ENCODE measurements at places on chromosomes 11 and 22.

DNA sequence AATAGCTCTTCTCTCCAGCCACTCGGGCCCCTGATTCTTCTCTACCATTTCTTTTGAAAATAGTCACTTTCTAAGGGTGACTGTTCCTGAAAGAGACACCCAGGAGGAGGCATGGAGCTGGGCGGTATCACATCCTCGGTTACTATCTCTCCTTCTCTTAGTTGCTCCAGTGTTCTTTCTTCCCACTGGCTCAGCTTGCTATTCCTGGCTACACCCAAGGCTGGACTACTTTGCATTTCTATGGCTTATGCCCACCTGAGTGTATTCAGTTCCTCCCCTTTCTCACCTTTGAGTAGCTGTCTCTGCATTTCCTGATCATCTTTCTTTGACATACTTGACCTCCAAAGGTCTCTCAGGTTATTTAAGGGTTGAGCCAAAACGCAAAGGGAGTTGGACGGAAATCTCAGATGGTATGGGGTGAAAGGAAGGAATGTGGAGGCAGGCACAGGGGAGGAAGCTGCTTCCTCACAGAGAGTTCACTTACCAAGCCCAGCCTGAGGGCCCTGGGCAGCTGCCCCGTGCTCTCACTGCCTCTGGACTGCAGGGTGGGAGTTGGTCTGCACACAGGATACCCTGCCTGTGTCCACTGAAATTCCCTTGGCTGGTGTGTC is 155.7 kb downstream of the SNX19 start:
- no peak for DNase-seq

DNA sequence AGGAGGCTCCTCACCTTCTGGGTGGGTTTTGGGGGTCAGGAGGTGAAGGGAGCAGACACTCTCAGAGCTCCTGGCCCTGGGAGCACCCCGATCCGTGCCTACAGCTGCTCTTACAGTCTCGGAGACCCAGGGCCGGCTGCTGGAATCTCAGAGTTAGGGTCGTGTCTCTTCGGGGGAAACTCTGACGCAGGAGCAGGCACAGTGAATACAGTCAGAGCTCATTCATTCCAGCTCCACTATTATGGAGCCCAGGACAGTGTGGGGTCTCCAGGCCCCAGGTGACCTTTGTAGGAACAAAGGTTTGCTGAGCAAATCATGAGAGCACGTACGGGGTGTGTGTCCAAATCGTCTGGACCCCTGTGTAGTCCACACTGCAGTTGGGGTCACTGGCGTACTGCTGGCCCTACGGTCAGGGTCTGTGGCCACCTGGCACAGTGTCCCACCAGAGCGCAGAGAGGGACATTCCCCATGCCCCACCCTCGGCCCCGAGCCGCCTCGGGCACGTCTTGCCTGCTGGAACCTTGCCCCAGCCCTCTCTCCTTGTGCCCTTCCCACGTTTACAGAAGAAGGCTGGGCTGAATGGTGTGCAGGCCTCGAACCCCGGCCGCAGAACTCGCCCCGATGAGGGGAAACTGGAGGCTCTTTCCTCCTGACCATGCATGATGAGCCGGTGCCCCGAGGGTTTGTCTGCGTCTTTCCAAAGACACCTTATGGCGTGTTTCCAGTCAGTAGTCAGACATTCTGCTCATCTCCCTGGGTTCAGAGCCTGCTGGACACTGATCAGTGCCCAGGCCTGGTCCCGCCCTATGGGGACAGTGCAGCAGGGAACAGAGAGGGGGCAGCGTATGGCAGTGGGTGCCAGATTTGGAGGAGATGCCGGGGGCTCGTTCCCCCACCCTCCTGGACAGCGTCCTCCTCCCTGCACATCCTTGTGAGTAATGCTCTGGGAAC is 1166.6 kb downstream of the BRD1 start:
- no peak for DNase-seq

GRCh38 chr11:33387581-33387980 is 130.4 kb downstream of the HIPK3 start:
- DNase-seq, result no peak

- no peak for DNase-seq
These were observed 322.1 kb upstream of the MPPED2 start for GRCh38 chr11:30908272-30908671.

- DNase-seq, result no peak
These were observed 47.1 kb upstream of the PRODH start for GRCh38 chr22:18983120-18983651.

GRCh38 chr11:102757823-102758549 is 22.4 kb downstream of the MMP10 start:
- no peak for DNase-seq

DNA sequence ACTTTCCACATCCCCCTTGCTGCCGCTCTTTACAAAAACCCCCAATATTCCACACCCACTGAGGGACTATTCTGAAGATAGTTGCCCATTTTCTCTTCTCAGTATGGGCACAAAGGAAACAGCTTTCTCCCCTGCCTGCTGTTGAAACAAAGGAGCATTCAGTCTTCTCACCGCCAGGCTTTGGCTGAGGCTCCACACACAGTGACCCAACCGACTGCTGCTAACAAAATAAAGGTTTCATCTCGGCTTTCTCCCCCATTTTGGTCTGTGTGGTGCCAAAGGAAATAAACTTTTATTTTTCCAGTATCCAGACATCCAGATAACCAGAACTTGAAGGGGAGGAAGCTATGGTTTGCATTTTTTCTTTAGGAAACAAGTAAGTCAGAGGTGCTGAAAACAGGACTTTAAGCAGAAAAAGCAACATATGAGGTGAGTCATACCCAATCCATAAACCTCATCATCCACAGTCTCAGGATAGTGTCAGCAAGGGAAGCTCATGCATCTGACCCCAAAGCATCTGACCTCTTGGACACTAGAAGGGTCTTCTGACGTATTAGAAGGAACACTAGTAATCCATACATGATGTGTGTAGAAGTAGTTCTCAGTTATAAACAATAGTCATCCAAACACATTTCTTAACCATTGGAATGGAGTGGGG is 6.4 kb downstream of the CLMP start:
- DNase-seq, result no peak

DNA sequence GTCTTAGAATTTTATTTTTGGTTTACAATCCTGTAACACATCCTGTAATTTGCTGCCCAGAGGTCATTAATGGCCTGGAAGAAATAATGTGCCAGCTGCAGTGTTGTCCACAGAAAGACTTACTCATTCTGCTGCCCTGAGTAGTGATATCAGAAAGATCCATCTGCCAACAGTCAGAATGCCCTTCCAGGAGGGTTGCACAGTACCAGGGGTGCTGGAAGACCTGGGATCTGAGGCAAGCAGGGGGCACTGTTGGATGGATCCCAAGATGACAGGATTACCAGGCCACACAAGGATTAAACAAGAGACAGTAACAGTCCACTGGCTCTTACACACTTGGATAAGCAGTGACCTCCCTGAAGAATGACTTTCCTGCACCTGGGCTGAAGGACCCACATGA is 93.8 kb upstream of the TOP3B start:
- no peak for DNase-seq

DNA sequence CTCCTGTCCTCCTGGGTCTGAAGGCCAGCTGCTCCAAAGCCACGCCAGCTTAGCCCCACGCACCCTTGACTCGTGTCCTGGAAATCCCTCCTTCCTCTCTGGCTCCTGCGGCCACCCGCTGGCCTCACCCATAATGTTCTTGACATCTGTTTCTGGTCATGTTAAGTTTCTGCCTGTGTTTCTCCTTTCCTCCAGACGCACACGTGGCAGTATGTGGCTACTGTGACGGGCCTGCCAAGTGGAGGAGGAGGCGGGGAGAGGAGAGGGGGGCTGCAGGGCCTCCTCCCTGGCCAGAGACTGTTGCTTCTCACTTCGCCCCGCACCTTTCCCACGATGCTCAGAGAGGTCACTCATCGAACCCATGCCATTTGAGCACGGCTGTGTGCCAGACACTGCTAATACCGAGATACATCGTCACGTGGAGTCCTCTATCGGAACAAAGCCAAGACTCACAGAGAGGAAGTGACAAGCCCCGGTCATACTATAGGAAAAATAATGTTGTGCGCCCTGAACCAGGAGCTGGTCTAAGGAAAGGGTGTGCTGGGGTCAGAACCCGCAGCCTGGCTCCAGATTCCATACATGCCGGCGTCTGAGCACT is 11.5 kb downstream of the C1QTNF6 start:
- DNase-seq, result no peak

GRCh38 chr11:10751581-10751940 is 515 bp downstream of the CTR9 start:
- no peak for DNase-seq

DNA sequence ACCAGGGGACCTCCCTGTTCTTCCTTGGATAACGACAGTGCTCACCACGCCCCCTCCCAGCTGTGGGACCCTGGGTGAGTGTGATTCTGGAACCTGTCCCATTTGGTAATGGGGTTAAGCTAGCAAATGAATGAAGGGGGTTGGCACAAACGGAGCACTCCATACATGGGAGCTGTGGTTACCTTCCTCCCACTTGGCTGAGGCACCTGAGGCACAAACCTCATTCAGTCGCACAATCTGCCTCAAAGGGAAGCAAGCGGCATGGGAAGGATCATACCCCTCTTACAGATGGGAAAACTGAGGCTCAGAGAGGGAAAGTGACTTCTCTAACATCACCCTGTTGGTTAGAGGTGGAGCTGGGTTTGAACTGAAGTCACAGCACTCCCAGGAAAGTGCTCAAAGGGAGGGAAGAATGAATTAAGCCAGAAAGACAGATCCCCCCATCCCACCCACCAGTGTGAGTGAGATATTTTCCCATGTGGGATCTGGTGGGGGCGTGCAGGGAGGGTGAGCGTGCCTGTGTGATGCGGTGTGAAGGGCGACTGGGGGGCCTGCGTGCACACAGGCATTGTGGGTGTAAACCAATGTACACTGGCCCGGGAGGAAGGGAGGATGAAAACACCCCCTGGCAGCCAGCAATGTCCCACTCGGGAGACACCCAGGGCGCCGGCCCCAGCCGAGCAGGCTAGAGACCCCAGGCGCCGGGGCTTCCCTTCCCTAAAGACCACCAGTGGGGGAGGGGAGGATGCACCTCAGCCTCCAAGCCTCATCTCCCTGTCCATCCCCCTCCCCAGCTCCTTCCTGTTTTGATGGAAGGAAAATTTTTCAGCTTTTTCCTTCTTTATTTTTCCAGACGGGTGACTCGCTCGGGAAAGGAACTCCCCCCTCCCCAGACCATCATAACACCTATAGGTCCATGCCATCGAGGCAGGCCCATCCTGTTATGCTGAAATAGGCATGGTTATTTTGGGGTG is 8.0 kb upstream of the PDGFB start:
- no peak for DNase-seq

- no peak for DNase-seq
These were observed 1.7 kb downstream of the TKFC start for GRCh38 chr11:61334434-61335354.

- DNase-seq, result no peak
These were observed 188.6 kb upstream of the MTMR2 start for GRCh38 chr11:96112192-96113128.
